ENCODE measurements at places on chromosomes 1 and 21.

DNA sequence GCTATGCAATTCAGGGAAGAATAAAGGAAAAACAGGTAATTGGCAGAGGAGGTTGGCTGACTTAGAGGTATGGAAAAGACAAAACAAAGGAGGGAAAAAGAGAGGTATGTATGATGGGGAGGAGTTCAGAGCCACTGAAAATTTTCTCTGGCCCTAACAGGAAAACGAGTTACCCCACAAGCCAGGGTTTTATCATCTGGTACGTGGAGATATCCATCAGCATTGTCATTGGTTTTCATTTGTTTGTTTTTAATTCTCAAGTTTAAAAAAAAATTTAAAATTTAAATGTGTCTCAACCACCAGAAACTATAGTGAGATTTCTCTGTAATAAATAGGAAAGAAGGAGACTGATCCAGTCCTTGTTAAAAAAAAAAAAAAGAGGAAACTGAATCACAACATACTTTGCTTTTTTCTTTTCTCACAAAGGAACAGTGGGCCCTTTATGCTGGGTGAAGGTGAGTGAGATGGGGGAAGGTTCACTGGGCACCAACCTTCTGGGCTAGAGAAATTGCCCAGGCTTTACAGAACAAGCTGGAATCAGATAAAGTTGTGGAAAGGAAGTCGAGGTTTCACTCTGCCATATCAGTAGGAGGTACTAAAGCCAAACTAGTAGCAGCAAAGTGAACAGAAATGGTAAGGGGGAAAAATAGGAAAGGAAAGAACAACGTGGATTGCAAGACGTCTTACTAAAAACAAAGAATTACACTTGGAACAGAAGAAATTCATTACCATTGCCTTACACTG, 2.7 kb downstream of the IFNAR2 start:
- no peak for DNase-seq

DNA sequence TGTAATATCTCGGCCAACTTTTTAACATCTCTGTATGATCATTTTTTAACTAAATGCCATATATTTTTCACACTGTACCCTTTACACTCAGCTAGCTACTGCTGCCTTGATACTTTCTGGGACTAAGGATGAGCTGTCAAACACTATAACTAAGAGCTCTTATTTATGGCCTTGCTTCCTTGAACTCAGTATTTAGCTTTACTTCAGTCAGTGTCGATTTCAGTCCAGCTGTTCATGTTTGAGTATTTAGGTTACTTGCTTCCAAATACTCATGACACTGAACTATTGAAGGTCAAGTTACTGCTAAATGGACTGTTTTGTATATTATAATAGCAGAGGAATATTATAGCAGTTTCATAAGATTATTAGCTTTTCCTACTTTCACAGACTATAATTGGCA, 25.9 kb upstream of the USP25 start:
- no peak for DNase-seq

- DNase-seq: no peak
These were observed 6.3 kb upstream of the TTLL10 start for GRCh38 chr1:1167398-1167821.

GRCh38 chr1:21823206-21823979, 11.3 kb downstream of the LDLRAD2 start:
- DNase-seq: no peak

GRCh38 chr1:221781102-221781755, 39.3 kb upstream of the DUSP10 start:
- DNase-seq: no peak

GRCh38 chr1:168966217-168966616, 140.3 kb upstream of the ATP1B1 start:
- DNase-seq: no peak

GRCh38 chr1:21381354-21381753, 58.6 kb upstream of the NBPF3 start:
- DNase-seq: no peak

GRCh38 chr1:190616235-190616634, 138.6 kb upstream of the BRINP3 start:
- DNase-seq: no peak

- no peak for DNase-seq
These were observed 11.4 kb downstream of the PRPF3 start for GRCh38 chr1:150332651-150333290.

DNA sequence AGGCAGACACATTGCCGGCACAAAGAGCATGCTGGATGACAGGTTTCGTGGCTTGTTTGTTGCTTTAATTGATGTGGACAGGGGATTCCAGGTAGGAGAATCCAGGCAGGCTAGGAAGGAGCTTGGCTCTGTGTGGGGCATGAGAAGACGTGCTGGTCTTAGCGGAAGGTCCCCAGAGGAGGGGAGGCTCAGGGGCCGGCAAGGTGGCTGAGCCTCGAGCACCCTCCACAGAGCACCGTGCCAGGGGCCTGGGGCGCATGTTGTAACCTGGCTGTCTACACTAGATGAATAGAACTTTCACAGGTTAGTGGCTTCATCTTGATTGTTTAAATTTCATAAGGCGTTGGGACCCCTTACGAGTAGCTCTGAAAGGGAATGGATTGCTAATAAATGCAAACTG, 223.1 kb downstream of the CAMTA1 start:
- no peak for DNase-seq

GRCh38 chr1:6110326-6110725, 64.6 kb downstream of the KCNAB2 start:
- no peak for DNase-seq

GRCh38 chr1:181152892-181153633, 64.6 kb downstream of the IER5 start:
- DNase-seq: no peak

GRCh38 chr1:190904091-190904695, 426.5 kb upstream of the BRINP3 start:
- DNase-seq: no peak

GRCh38 chr1:3170561-3171453, 101.8 kb downstream of the PRDM16 start:
- no peak for DNase-seq

GRCh38 chr1:150708595-150708994, 11.6 kb upstream of the GOLPH3L start:
- no peak for DNase-seq
